ENCODE measurements at places on chromosomes 16 and 17.

DNA sequence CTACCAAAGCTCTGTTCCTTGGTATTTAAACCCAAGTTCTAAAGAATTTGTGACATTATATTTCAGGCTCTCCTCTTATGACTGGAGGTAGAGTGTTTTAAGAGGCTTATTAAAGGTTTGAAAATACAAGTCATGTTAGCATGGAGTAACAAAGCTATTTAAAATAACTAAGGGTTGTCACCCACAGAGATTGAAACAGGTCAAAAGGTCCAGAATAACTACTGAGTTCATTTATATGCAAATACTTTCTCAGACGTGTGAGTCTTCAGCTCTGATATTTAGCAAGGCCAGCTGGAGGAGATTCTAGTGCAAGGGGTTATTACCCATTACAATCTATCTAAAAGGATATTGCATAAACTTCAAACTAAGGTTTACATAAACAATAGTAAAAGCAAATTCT, 1538.8 kb upstream of the CDH8 start:
- no peak for DNase-seq

- DNase-seq: no peak
Observed at GRCh38 chr16:19406891-19407491, 10.7 kb upstream of the TMC5 start.

GRCh38 chr16:22312897-22313781, 15.9 kb downstream of the POLR3E start:
- DNase-seq: no peak

DNA sequence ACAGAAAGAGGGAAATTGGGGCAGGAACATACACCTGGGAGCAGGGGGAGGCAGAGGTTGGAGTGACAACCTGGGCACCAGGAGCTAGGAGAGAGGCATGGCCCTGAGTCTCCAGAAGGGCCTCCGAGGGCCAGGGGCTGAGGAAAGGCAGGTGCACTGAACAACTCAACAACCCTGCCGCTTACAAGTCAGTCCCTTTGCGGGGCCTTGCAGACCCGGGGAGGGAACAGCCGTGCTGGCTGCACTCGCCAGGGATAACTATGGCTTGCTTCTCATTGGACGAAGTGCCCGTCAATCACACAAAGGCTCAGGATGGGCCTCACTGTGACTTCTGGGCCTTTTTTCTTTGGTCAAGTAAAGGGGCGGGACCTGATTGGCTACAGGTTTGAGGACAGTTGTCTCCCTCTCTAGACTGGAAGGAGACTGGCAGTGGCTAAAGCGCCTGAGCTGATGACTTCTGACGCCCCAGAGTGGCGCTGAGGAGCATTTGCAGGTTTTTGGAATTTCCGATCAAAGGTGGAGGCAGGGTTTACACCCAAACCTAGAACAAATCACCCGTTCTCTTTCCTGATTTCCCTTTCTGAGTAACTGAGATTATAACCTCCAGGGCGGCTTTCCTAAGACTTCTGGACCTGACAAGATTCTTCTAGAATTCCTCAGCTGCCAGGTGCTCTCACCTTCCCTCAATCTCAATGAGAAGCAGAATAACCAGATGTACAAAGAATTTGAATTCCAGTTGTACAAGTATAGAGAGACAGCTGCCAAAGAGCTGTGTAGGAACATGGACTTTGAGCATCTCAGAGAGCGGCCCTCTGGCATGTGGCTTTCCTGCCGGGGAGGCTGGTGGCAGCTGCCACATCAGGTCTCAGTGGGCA, 27.6 kb upstream of the ST6GALNAC2 start:
- no peak for DNase-seq

DNA sequence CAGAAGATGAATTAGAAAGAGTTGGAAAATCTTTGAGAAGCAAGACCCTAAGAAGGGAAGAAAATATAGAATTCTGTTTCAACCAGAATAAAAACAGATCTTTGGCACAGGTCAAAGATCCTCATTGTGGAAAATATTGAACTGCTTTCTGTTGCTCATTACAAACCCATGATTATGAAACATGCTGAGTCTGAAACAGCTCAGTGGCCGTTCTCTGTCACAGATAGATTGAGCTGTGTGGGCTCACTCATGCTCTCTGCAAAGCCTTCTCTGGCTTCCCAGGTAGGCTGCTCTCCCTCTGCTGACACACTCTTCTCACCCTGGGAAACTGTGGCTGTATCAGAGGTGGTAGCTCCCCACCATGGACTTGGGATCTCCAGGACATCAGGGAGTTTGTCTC, 3.4 kb upstream of the KRT38 start:
- DNase-seq: no peak

DNA sequence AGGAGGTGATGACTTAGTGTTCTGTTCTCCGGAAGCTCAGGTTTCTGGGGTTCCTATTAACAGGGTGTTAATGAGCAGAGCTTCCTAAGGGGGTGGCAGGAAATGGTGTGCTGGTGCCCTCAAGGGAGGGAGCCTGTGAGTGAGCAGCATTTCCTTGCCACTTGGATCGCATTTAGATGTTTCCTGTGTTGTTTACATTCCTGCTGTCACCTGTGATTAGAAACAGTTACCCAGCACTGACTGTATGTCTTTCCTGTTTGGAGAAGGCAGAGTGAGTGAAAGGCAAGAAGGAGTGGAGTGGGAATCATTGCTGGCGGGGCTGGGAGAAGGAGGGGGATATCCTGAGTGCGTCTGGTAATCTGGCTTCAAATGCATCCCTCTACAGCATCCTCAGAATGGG, 214.6 kb downstream of the CCDC182 start:
- DNase-seq: no peak

DNA sequence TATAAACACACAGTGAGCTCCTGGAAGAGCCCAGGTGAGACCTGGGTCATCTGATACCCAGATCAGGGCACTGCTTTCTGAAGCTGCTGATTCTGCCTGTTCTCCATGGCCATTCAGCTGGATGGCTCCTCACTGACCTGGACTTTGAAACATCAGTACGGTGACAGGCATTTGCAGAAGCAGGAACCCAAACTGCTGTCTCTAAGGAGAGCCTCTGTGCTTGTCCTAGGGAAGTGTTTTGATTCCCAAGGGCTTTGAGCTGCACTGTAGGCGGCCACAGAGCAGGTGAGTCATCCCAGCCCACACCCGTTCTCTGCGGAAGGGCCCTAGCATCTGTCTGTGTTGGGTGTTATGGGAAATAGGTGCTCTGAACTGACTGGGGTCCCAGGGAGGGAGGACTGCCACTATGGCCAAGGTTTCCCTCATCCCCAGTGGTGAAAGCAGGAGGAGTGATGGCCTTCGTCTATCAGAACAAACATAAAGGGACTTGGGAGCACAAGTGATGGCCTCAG, 60.7 kb upstream of the ADCY9 start:
- no peak for DNase-seq

GRCh38 chr17:45200701-45201100, 21.0 kb upstream of the FMNL1 start:
- no peak for DNase-seq

All from stimulated activated CD4-positive, alpha-beta T cell treated with anti-CD3 and anti-CD28 coated beads, Interleukin-1b, Interleukin-23, amount 100 ng/mL, for 1 hour (primary cell).